Stimulated activated CD8-positive, alpha-beta memory T cell treated with anti-CD3 and anti-CD28 coated beads, Interleukin-7, amount 100 ng/mL, for 4 hours (primary cell): ENCODE measurements at places on chromosomes 6 and 20.

DNA sequence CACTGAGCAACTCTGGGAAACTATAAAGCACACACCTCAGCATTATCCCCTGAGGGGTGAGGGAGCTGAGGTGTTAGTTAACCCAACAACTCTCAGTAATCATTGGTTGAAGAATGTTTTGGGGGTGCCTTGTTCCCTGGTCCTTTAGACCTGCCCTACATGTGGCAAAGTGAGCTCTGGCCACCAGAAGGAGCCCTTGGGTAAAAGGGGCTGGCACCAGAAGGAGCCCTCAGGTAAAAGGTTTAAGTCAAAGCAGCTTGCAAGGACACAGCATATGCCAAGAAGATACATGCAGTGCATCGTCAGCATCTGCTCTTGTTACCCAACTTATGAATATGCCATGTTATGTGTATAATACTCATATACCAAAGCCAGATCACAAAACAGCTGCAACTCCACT is 1081.7 kb downstream of the KIF16B start:
- no peak for DNase-seq

DNA sequence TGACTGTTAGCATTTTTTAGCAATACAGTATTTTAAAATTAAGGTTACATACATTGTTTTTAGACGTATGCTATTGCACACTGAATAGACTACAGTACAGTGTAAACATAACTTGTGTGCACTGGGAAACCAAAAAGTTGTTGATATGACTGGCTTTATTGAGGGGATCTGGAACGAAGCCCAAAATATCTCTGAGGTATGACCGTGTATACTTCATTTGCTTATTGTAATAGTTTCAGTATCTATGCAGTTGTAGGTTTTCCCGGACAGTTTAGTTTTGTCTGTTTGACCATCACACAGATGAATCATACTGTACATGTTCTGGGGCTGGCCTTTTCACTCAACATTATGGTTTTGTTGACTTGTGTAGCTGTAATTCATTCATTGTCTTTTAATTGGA is 6.9 kb upstream of the ZBTB12 start:
- no peak for DNase-seq

- DNase-seq, result no peak
These were observed 821 bp upstream of the TAAR5 start for GRCh38 chr6:132590362-132590761.

DNA sequence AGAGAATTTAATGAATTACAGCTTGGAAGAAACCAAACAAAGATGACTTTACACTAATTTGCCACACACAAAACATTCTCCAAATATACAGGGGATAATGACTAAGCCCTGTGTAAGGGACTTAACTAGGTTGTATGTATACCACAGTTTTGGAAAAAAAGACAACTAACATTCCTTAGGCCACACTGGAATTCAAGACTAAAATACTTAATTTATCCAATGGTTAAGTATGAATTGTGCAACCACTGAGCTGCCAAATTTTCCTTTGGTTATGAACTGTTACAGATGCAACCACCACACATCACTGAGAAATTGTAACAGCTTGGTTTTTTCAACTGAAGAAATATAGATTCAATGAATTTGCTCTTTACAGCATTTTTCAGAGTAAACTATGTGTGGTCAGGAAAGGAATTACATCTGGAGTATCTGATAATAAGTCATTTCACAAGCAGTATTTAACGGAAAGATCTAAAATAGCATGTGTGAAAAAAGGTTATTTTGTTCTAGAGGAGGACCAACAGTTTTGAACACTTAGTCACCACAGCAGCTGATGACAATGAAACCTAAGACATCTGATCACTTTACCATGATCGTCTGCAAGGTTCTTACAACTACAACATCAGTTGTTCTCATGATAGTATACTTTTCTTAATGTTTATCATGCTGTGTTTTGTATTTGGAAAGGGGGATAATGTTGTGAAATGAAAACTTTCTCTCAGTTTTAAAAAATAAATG is 318.8 kb downstream of the BCKDHB start:
- DNase-seq, result no peak

DNA sequence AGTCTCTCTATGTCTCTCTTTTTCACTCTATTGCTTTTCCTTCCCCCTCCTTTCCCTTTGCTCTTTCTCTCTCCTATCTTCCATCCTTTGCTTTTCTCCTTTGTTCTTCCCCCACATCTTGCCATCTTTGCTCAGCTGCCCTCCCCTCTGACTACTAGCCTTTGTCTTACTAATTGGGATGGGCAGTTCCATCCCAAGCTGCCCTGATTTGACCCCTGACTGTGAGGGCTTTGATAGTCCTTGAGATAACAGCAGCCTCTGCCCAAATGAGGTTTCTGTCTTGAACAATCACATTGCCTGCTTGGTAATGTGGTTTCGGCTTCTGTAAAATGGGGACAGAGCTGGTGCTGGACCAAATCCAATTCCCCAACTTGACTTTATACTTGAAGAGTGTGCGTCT is 327.7 kb downstream of the DHX35 start:
- no peak for DNase-seq

GRCh38 chr6:113854531-113855499 is 2.3 kb upstream of the MARCKS start:
- no peak for DNase-seq

- no peak for DNase-seq
These were observed 18.2 kb downstream of the SCGN start for GRCh38 chr6:25670208-25670607.

- DNase-seq, result no peak
These were observed 113.4 kb upstream of the MRPS10 start for GRCh38 chr6:42331019-42331418.

GRCh38 chr6:72102561-72102960 is 216.2 kb downstream of the RIMS1 start:
- no peak for DNase-seq

DNA sequence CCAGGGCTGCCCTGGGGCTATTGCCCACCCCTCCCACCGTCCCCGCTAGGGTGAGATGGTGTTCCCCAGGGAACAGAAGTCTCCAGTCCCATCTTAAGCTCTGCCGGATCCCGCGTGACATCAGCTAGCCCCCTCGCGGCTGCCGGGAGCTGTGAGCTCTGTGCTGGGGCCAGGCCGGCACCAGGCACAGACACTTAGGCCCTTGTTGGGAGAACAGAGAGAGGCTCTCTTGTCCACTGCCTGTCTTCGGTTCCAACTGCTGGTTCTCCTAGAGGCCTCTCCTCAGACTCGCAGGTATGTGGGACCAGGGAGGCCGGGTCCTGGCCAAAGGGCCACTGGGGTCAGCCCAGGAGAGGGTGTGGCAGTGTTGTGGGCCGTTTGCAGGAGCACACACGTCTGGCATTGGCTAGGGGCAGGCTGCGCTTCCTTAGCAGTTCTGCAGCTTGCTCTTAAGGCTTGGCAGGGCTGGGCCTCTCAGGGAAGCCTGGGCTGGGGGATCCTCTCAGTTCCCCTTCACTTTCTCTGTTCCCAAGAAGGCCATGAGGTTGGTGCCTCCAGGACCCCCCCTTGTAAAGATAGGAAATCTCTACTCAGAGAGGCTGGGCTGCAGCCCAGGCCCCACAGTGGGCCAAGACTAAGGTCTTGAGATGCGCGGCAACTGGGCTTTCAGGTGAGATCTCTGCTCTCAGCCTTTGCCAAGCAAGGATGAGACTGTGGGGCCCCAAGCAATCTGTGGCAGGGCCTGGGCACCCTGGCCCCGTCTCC is 6.3 kb downstream of the SGK2 start:
- no peak for DNase-seq

- DNase-seq, result no peak
These were observed 109.5 kb downstream of the LCA5 start for GRCh38 chr6:79427721-79428120.

DNA sequence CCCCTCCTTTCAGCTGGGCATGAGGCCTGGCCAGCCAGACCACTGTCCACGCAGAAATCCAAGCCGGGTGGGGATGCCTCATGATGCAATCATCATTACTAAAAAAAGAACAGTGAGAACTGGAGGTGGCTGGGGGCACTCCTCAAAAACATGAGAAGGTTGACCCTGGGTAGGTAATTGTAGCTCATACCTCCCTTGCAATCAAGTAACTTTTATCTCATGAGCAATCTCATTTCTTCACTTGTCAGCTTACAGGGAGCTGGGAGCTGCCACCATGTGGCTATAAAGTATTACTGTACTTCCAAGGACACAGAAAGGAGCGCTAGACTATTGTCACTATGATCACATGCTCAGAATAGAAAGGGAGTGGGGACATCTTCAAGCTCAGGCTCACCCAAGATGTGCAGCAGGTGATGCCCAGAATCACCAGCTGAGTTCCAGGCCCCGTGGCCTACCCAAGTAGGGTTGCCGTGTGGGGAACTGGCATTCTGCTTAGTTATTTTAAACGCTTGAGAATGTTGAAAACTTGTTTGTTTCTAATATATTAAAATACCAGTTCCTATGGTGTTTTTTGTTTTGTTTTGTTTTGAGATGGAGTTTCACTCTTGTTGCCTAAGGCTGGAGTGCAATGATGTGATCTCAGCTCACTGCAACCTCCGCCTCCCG is 3.0 kb upstream of the CDH26 start:
- DNase-seq, result no peak

- no peak for DNase-seq
These were observed 112.1 kb upstream of the EYS start for GRCh38 chr6:65819152-65819551.

DNA sequence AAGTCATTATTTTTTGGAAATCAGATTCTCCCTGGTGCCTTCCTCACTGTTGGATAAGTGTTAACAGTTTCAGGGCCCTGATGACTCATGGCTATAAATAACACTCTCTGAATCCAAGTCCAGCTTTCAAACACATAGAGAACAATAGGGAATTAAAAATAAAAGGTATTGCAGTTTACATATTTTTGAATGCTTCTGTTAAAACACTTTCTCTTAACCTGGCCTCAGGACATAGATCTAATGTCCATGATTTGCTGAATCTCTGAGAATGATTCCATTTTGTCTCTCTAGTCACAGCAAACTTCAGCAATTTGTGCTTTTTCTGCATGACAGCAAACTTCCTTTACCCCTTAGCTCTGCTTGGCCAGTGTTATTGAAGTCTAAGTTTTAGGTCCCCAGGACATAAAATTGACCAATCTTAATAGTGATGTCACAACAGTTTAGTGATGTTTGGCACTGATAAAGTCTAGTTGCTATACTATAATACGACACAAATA is 1192.4 kb upstream of the CITED2 start:
- DNase-seq, result no peak

- DNase-seq, result no peak
These were observed 65.2 kb downstream of the GTF2H5 start for GRCh38 chr6:158233214-158233795.

GRCh38 chr20:41304424-41305079 is 13.0 kb downstream of the ZHX3 start:
- DNase-seq, result no peak

- no peak for DNase-seq
These were observed 12.2 kb upstream of the SHLD1 start for GRCh38 chr20:5737966-5738365.

- DNase-seq, result no peak
These were observed 11.6 kb downstream of the ADISSP start for GRCh38 chr20:3755814-3756480.

DNA sequence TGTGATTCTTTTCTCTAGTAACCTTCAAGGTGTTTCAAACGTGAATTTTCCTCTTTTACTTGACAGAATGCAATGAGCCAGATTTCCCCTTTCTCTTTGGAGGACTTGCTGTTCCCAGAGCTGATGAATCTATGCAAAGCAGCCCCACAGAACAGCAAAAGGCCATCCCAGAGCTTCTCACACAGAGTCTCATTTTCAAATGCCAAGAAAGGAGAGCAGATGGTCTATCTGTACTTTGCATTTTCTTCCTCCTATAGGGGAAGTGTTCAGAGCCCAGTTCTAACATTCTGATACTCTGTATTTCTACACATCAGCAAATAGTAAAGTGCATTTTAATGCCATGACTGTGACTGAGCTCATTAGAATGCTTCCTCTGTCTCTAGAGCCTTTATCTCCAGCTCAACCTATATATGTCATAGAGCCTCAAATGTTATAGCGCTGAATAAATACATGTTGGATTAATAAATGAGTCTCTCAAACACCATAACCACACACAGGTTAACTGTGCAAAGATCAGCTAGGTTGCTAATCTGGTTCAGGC is 81.8 kb upstream of the EYA4 start:
- DNase-seq, result no peak

- DNase-seq, result no peak
These were observed 568.7 kb upstream of the RNF217 start for GRCh38 chr6:124393536-124393935.

- DNase-seq, result no peak
These were observed 86.6 kb upstream of the EYA2 start for GRCh38 chr20:46807998-46808397.

GRCh38 chr6:89173634-89174033 is 27.8 kb downstream of the PM20D2 start:
- no peak for DNase-seq

DNA sequence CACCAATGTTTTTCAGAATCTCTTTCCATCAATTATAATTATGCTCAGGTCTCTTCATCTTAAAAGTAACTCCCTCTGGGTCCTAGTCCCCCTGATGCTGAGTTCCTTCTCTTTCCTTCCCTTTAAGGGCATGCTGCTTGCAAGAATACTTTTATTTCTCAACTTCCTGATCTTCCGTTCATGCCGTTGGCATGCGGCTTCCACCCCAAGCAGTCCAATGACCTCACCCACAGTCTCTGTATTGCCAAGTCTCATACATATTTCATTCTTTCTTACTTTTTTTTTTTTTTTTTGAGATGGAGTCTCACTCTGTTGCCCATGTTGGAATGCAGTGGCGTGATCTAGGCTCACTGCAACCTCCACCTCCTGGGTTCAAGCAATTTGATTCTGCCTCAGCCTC is 83.5 kb downstream of the NDUFAF5 start:
- DNase-seq, result no peak

- DNase-seq, result no peak
These were observed at the start of gene DLGAP4 for GRCh38 chr20:36305602-36306551. DLGAP4 (plus strand) TSS chr20:36306339; CDS start chr20:36431718, 125,379 bp downstream.

DNA sequence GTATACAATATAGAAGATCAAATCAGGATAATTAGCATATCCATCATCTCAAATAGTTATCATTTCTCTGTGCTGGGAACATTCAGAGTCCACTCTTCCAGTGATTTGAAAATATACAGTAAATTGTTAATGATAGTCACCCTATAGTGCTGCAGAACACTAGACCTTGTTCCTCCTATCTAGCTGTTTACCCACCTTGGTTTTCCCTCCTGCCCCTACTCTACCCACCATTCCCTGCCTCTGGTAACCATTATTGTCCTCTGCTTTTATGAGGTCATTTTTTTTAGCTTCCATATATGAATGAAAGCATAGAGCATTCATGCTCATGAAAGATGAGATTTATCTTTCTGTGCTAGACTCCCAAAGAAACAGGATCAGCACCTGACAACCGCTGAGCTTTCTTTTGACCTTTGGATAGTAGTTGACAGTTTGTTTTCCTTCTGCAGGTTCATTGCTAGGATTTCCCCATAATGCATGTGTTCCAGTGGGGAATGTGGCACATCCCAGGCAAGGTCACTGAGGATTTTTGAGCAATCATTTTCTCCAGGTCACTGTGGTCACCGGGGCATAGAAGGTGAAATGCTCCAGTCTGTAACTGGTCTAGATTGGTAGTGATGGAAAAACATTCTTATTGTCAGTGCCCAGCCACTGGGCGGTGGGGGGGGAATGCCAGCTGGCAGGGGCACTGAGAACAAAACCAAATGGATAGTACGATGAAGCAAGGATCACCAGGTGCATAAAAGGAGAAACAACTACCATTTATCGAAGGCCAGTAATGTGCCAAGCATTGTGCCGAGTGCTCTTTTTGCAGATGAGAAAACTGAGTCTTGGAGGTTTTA is 33.6 kb upstream of the BCAS1 start:
- DNase-seq, result no peak
